ENCODE measurements at places on chromosomes 2 and 18. TPM values are rescaled to one million over a fixed set of nuclear protein-coding genes. Genes with fewer than 3 reads are reported as not detected.

The RAB31 gene
- 24.9 TPM for total RNA-seq

The CRACDL gene
- total RNA-seq = 5.1 TPM

The CENPA gene
- total RNA-seq = 38.8 TPM

The VIT gene
- total RNA-seq = not detected

The CHRND gene
- 0.09 TPM for total RNA-seq

The C2orf66 gene
- total RNA-seq = not detected

The KYNU gene
- 220 TPM for total RNA-seq

The FSHR gene
- not detected for total RNA-seq

The CYP20A1 gene
- 10.5 TPM for total RNA-seq

The WDR43 gene
- 114 TPM for total RNA-seq

The UGT1A9 gene
- 3.9 TPM for total RNA-seq

The ZNF397 gene
- total RNA-seq = 3.3 TPM

The UGT1A4 gene
- 0.07 TPM for total RNA-seq

The COLEC12 gene
- 0.03 TPM for total RNA-seq

The ENOSF1 gene
- total RNA-seq = 24.5 TPM

The TSPYL6 gene
- total RNA-seq = not detected

The ATP6V1B1 gene
- 1.8 TPM for total RNA-seq

The DSG4 gene
- not detected for total RNA-seq

The TGFA gene
- total RNA-seq = 8.2 TPM

The GPR155 gene
- 0.18 TPM for total RNA-seq

The UGP2 gene
- 114 TPM for total RNA-seq

Measured in A549 treated with dexamethasone at 1 μM for 4 hours (cell line).